Immature natural killer cell (primary cell): ENCODE measurements at places on chromosomes 13 and 19.

DNA sequence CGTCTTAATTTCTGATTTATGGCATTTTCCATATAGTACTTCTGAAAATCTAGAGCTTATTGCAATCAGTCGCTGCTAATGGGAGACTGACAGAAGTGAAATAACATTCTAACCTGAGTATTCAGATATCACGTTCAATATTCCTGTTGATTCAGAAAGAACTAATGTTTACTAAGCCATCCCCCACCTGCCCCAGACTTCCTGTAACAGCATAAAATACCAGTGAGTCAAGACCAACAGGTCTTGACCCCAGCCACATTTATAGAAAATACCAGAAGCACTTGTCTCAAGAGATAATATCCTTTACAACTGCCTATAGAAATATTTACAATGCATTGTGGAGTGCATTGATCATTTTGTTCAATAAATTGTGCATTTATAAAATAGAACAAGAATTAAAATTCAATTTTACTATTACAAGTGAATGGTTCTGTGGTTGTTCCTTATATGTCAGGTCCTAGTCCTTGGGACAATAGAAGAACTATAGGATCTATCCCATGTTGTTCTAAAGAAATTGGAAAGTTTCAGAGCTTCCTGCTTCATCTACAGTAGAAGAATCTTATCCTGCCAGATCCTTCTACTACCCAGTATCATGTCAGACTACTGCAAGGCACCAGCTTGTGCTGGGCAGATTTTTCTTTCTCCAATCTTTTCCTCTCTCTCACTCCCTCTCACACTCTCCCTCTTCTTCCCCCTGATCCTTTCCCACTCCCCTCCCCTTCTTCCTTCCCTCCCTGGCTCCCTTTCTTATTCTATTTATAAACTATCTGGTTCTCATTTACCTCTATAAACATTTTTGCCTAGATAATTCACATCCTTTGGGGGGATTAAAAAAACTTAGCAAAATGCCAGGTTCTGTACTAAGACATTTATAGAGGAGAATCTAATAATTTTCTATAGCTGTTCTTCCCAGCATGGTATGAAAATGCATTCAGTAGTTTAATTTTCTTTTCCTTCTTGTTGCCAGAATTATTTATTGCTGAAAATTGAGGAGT is 629.9 kb downstream of the DIAPH3 start:
- no peak for DNase-seq

GRCh38 chr13:77733674-77734073 is 36.2 kb downstream of the SLAIN1 start:
- no peak for DNase-seq

DNA sequence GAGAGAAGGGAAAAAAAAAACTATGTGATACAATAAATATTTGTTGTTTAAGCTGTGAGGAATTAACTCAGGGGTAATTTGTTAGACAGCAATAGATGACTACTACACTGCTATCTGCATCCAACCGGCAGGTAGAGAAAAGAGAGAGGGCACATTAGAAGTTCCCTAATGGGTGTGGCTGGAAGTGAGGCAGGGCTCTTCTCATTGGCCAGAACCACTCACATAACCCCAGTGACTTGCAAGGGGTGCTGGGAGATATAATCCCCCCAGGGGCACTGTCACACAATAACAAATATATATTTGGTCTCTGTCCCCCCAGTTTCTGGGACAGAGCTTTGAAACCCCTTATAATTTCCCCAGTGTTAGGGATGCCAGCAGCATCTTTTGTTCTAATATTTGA is 24.3 kb downstream of the FGF21 start:
- DNase-seq, result no peak

GRCh38 chr13:113465300-113465699 is 12.0 kb upstream of the ADPRHL1 start:
- no peak for DNase-seq

- DNase-seq, result no peak
These were observed 26.5 kb downstream of the GPR18 start for GRCh38 chr13:99231721-99232120.

DNA sequence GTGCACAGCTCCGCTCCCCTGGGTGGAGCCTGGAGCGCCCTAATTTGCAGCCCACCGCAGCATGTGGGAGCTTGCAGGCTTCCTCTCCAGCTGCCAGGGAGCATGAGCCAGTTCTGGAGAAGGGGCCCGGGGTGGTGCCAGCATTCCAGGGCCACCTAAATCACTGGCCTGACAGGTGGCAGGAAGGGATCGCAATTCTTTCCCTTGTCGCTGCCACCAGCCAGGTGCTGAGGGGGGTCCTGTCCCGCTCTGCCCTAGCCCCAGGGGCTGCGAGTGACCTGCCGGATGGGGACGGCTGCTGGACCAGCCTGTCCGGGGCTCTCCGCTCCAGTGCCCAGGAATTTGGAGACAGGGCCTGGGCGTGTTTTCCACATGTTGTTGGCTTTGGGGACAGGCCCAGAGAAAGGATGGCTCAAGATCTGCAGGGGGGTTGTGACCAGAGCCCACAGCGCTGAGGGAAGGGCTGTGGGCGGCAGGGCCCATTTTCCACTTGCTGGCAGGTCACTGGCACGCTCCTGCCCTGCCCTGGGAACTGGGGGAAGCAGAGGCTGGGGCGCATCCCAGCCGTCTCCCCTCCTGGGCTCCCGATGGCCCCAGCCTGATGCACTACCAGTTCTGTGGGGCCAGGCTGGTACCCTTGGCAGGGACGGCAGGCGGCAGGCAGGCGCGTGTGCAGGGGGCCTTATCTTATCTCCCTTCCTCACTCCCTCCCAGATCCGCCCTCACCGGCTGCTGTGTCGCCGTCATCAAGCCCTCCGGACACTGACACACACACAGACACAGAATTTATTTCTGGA is 9.5 kb downstream of the NDUFA11 start:
- DNase-seq, result no peak

- no peak for DNase-seq
These were observed 29.4 kb upstream of the GTF3A start for GRCh38 chr13:27395007-27395510.

DNA sequence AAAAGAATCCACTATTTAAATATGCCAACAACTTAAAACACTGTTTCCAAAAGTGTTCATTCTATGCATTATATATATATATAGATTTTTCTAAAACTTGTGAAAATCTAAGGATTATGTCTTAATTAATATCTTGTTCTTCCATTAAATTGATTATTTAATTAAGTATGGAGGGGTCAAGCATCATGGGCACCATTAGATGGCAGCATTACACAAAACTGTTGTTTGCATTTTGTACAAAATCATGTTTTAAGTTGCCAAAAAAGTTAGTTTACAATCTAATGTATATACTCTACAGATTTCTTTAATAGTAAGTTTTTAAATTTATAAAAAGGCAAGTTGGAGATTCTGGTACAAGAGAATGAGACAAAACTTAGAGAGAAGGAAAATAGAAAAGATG is 213.2 kb upstream of the EDNRB start:
- DNase-seq, result no peak

- no peak for DNase-seq
These were observed 364.2 kb upstream of the SLC10A2 start for GRCh38 chr13:103430368-103430767.

DNA sequence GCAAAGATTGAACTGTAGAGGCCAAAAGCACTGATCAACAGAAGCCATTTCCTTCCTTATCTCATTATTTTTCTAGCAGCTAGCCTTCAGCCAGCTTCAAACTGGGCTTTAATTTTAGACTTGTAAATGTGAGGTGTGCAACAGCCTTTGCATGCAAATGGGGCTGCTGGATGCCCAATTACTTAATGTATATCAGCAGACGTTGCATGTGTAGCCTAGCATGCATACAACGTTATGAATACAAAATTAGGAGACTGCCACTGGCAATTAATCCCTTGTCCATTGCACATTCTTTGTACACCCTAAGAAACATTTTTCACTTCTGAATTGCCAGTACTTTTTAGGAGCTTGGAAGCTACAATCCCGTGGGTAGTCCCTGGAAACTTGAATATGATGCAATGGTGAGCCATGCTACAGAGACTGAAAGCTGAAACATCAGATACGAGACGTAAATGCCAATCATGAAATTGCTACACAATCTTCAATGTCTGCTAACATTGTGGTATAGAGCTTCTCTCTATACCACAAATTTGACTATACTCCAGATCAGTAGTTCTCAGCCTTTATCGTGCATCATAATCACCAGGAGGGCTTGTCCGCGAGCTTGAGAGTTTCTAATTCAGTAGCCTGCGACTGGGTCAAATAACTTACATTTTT is 20.2 kb downstream of the EPSTI1 start:
- DNase-seq, result no peak

GRCh38 chr13:58300224-58300623 is 668.7 kb downstream of the PCDH17 start:
- DNase-seq, result no peak

GRCh38 chr13:43200736-43201135 is 177.3 kb downstream of the DNAJC15 start:
- no peak for DNase-seq

DNA sequence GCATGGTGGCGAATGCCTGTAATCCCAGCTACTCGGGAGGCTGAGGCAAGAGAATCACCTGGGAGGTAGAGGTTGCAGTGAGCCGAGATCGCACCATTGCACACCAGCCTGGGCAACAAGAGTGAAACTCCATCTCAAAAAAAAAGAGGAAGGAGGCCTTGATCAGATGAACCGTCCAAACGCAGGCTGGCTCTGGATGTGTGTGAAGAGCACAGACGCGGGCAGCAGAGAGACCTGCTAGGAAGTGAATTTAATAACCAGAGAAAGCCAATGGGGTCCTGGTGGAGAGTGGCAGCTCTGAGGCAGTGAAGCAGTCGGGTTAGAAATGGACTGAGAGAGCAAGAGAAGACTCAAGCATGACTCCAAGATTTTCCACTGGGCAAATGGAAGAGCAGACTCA is 136.5 kb downstream of the RNF17 start:
- no peak for DNase-seq

- DNase-seq, result no peak
These were observed 27.9 kb downstream of the DOT1L start for GRCh38 chr19:2191456-2192310.

DNA sequence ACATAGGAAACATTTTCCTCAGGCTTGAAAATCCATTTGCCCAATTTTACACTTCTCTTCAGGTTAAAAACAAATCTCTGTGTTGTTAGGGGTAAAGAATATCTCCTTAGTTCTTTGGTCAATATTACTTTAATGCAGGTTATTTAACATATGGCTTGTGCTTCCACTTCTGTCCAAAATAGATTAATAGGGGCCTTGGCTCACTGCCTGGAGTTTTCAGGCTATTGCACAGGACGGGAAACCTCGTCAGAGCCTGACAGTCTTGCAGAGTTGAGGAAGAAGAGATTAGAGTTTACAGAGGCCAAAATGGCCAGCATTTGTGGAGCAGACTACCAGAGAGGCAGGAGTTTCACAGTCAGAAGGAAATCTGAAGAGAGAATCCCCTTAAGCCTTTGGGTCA is 863.9 kb upstream of the GPC6 start:
- DNase-seq, result no peak

GRCh38 chr13:85729296-85729695 is 69.9 kb downstream of the SLITRK6 start:
- DNase-seq, result no peak

GRCh38 chr19:15575406-15575805 is 39.6 kb upstream of the CYP4F8 start:
- DNase-seq, result no peak

- no peak for DNase-seq
These were observed at the start of gene ATP7B for GRCh38 chr13:52010890-52011631. ATP7B (minus strand) TSS chr13:52011450; CDS start chr13:52011337, 113 bp downstream.

- no peak for DNase-seq
These were observed 1.6 kb downstream of the SERTAD3 start for GRCh38 chr19:40442328-40443130.

DNA sequence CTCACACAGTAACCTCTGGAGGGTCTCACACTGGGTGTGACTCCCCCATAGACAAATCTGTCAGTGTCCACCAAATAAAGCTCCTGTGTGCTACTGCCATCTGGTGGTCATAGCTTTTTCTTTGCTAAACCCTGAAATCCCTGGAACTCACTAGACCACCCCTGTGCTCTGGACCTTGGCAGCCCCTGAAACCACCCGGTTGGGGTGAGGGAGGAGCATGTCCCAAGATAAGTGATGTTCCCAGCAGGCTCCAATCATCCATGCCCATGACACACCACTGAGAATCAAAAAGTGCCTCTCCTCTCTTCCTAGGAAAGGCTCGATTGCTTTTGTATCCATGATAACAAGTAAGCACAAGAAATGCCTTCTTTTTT is 6.5 kb upstream of the HSD17B14 start:
- DNase-seq, result peak; percentile 51

- DNase-seq, result no peak
These were observed 543.6 kb downstream of the RFC3 start for GRCh38 chr13:34361560-34361959.

DNA sequence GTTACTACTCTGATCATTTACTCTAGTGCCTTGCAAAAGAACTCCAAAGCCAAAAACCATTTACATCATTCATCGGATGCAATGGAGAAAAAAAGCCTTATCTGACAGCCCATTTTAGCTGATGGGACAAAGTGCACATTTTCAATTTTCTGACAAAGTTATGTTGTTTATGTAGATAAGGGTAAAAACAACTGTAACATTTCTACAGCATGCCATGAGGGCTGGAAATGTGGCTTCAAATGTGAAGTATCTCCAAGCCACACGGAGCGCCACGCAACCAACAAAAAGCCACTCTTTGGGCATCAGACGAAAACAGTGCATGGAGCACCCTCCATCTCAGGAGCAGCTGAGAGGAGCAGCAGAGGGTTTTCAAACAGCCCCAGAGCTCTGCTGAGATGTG is 364.6 kb upstream of the ZNF507 start:
- no peak for DNase-seq

DNA sequence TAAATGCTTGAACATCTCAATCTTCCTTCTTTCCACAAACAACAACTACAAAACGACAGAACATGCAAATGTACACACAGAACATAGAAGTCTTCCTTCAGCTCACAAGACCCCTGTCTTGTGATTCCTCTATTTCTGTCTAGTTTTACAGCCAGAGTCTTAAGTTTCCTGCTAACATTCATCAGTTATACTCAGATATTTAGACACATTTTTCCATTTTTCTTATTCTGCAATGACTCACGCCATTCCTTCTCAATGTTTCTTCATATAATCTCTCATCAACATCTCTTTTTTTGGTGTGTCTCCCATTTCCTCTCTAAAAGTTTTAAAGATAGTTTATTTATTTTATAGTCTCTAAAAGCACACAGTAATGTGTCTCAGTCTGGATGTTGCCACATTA is 1872.9 kb upstream of the PCDH20 start:
- DNase-seq, result no peak

GRCh38 chr19:47723581-47723940 is 10.3 kb downstream of the EHD2 start:
- DNase-seq, result no peak

DNA sequence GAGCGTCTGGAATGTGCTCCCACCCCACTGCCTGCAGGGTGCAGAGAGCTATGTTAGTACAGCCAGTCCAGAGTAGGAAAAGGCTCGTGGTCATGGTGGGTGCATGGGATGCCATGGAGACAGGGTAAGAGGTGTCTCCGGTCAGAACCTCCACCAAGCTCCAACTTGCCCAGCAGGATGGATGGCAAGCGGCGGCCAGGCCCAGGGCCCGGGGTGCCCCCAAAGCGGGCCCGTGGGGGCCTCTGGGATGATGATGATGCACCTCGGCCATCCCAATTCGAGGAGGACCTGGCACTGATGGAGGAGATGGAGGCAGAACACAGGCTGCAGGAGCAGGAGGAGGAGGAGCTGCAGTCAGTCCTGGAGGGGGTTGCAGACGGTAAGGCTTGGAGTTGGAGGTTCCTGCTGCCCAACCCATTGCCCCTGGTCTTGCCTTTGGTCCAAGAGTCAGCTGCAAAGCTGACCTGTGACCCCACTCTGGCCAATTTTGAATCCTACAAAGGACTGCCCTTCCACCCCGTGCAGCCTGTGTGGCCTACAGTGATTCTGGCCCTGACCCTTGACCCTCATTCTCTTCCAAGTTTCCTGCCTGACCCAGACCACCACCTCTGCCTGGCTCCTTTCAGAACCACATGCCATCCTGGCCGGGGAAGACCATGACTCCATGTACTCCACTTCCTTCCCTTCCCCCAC is 14.7 kb downstream of the POLD1 start:
- DNase-seq, result no peak
